NCI-H1105 (cell line): ENCODE measurements at places on chromosomes 5 and 9.

- DNase-seq, result no peak
Observed at GRCh38 chr5:123441408-123441807, 18.2 kb upstream of the CEP120 start.

DNA sequence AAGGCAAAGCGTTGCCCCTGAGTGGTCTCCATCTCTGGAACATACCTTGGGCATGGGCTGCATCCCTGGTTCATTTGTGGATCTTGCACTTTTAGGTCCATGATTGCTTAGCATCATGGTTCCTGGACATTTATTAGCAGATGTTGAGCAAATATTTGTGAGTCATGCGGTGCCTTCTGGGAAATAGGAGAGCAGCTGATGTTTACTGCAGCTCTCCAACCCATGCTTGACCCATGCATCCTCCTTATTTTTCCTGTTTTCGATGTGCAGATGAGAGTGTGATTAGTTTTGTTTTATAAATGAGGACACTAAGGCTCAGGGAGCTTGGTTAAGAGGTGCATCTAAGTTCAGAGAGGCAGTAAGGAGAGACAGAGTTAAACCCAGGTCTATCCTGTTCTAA, 253.7 kb downstream of the ICE1 start:
- DNase-seq, result no peak

GRCh38 chr5:89998519-89999305, 410.8 kb downstream of the CETN3 start:
- DNase-seq, result no peak

GRCh38 chr5:132013006-132013689, 1.7 kb upstream of the ACSL6 start:
- no peak for DNase-seq

DNA sequence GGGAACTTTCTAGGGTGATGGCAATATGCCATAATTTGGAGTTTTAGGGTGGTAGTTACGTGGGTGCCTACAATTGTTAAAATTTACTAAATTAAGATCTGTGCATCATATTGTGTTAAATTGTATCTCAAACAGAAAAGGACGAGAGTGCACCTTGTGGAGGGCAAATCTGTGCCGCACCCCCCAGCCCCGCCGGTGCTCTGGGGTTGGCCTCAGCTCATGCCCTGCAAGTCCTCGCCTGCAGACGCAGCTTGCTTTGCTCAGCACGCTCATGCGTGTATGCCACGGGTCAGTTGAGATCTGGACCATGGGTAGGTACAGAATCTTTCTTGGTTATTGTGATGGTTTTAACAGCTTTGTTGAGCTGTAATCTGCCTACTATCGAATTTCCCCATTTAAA, 33.7 kb upstream of the FCN1 start:
- DNase-seq, result no peak

DNA sequence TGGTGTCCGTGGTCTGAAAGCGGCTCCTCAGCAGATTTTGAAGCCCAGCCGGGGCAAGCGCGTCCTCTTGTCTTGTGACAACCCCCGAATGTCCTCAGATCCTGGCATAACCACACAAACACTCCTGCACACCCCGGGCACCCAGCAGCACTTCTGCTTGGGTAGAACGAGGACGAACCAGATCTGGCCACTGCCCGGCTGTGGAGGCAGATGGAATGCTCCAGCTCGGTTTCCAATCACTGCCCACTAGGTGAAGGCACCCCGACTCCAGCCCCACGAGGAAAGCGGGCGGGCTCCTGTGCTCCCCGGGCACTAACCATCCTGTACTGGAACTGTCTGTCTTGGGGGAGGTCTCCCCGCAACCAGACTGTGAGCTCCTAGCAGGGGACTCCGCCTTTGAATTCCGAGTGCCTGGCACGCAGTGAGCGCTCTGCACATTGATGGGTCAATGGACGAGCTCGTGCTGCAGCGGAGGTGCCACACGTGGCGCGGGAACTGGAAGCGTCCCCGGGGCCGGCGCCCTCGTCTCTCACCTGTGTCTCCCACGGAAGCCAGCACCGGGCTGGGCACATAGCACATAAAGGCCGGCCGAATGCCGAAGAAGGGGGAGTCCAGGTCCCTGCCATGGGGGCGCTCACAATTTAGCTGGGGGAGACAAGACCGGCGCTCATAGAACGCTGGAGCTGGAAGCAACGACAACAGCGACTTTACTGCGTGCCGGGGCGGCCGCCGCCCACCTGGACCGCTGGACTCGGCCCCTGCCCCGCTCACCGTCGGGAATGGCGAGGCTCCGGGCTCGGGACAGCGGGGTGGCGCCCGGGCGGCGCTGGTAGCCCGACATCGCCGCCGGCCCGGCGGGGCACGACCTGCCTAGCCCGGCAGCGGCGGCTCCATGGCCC, 608 bp downstream of the ENTR1 start:
- peak; percentile 9 for DNase-seq

- DNase-seq, result no peak
Observed at GRCh38 chr5:12399868-12400267, 495.6 kb upstream of the CTNND2 start.

DNA sequence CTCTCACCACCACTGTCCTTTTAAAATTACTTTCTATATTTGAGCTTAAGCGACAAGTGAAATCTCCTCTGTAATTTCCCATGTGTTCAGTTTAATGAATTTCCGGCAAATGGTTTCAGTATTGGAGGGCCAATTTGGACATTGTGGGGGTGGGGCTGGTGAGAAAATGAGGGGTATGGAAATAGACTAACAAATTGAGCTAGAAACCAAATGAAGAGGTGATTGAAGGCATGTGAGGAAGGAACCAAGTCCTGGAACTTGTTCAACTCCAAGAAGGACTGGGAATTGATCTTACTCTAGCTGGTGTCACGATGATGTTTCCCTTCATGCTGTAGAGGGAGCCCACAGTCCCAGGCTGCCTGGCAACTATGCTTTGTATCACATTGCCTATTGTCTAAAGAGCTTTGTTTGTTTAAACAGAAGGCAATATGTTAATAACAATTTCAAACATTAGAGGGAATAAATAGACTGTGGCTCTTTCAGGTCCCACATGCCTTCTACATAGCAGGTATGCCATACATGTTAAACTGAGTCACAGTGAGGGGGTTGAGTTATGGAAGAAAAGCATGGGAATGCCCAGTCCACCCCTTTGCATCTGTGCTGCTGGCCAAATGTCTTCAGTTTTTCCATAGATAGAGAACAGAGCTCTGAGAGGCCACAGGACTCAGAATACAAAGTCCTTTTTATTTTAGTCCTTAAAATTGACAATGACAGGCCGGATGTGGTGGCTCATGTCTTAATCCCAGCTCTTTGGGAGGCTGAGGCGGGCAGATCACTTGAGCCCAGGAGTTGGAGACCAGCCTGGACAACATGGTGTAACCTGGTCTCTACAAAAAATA, 25.0 kb upstream of the MATR3 start:
- no peak for DNase-seq

DNA sequence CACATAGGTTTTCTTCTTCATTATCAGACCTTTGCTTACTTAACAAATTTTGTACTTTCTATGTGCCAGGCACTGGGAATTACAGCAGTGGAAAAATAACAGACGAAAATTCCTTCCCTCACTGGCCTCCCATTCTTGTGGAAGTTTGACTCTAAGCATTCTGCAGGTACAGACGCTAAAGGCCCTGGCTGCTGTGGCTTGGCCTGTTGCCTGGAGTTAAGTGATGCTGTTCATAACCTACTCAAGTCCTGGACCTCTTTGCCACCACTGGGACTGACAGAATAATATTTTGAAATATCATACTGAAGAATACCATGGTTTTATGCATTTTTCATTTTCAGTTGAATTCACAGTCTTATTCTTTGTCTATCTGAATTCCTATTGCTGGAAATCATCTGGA, 97.3 kb upstream of the SPATA31C2 start:
- no peak for DNase-seq

DNA sequence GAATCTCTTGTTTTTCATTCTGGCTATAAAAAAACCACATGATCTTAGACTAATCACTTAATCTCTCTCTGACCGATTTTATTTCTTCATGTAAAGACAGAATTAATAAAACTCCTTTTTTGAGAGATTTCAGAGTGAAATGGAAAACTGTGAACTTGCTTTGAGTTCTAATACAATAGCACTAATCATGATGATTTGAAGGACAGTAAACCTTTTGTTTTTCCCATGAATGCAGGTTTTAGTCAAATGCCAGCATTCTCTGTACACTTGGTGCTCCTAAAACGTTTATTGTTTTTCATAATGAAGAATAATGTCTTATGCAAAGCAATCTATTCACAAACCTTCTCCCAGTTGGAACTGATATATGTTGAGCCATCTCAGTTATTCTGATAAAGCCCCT, 86.8 kb downstream of the SLC24A2 start:
- no peak for DNase-seq

DNA sequence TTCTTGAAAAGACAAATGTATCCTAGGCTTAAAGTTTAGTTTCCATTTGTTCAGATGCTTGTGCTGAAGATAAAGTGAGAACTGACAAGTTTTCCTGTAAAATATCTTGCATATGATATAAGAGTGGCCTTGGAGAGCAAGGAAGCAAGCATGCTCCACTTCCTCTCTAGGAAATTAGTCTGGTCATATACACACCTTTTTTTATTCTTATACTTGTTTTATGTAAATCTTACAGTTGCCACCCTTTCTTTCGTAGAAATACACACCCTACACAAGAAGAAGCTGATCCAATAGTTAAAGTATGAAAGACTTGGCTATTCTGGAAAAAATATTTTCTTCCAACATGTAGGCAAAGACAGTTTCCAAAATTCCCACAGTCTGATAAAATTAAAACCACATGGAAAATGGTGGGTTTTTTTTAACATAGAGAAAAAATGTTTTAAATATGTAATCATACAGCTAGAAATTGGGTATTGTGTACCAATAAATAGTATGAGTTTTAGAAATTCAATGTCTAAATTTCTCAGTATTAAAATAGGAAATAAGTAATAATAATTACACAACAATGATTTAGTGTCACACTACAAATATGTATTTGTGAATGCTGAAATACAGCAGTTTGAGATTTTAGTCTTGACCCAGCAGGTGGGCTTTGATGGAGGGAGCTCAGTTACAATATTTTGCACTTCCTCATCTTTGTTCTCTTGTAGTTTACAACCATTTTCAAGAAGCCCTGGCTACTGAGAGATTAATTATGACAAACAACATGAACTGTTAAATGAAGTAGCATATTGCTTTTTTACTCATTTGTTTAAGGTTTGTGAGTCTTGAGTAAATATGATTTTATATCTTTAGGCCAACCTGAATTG, 185.7 kb upstream of the GNA14 start:
- DNase-seq, result no peak

- DNase-seq, result peak; percentile 48
Observed at GRCh38 chr5:143889986-143890385, 78.0 kb downstream of the HMHB1 start.

- DNase-seq, result no peak
Observed at GRCh38 chr5:73238873-73239272, 65.9 kb downstream of the TMEM174 start.

- peak; percentile 41 for DNase-seq
Observed at GRCh38 chr5:59587489-59588337, 305.8 kb downstream of the PDE4D start.

DNA sequence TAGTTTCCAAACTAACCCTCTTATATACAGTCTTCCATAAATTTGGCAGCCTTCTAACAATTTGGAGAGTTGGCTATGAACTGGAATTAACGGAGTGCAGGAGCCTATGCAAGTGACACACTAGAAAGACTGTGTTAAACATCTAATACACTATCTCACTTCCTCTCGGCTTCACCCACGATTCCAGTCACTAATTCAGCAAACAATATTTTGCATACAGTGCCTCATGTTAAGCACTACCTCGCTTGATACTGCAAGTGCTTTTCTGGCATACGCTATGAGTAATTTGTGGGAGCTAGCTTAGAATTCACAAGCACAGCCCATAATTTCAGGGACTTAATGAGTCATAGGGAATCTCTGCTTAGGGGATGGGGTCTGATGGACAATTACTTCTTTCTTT, 102.5 kb downstream of the ST8SIA4 start:
- no peak for DNase-seq
